ENCODE measurements at places on chromosomes 6 and 20.

GRCh38 chr6:74939151-74939708 is 266.6 kb downstream of the COL12A1 start:
- DNase-seq, result no peak

- DNase-seq, result no peak
These were observed 130.9 kb downstream of the QKI start for GRCh38 chr6:163545370-163545769.

GRCh38 chr6:4358414-4359107 is 223.2 kb upstream of the ECI2 start:
- peak; percentile 98 for DNase-seq

DNA sequence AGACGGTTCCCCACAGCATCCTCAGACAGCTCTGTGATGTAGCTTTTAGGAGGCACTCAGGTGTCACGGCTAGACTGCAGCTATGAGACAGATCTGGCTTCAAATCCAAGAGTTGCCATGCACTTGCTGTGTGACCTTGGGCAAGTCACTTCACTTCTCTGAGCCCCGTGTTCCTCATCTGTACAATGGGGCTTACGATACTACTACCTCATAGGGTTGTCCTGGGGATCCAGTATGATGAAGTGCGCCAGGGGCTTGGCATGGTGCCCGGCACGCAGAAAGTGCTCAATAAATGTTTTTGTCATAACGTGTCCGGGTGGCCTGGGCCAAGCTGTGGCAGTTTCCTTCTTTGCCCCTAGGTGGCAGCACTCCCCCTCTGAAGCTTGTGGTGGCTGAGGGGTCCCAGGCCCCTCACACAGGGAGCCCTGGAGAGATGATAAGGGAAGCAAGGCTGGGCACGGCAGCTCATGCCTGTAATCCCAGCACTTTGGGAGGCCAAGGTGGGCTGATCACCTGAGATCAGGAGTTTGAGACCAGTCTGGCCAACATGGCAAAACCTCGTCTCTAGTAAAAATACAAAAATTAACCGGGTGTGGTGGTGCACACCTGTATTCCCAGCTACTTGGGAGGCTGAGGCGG is 19.1 kb upstream of the CHMP4B start:
- DNase-seq, result no peak

GRCh38 chr6:45044510-45045252 is 283.4 kb upstream of the RUNX2 start:
- no peak for DNase-seq

GRCh38 chr6:116144605-116145004 is 18.7 kb upstream of the COL10A1 start:
- peak; percentile 58 for DNase-seq

GRCh38 chr20:669573-669972 is 6.0 kb downstream of the SCRT2 start:
- no peak for DNase-seq

GRCh38 chr6:164078532-164079274 is 664.2 kb downstream of the QKI start:
- no peak for DNase-seq

- no peak for DNase-seq
These were observed 147.6 kb upstream of the ECI2 start for GRCh38 chr6:4282926-4283325.

GRCh38 chr20:58842276-58842675 is 8.4 kb downstream of the GNAS-AS1 start:
- no peak for DNase-seq

- no peak for DNase-seq
These were observed 616.3 kb upstream of the MAN1A1 start for GRCh38 chr6:119965900-119966299.

- no peak for DNase-seq
These were observed 58.5 kb upstream of the BEND3 start for GRCh38 chr6:107173779-107174178.

- peak; percentile 57 for DNase-seq
These were observed 25.6 kb upstream of the GABRR1 start for GRCh38 chr6:89242574-89243330.

DNA sequence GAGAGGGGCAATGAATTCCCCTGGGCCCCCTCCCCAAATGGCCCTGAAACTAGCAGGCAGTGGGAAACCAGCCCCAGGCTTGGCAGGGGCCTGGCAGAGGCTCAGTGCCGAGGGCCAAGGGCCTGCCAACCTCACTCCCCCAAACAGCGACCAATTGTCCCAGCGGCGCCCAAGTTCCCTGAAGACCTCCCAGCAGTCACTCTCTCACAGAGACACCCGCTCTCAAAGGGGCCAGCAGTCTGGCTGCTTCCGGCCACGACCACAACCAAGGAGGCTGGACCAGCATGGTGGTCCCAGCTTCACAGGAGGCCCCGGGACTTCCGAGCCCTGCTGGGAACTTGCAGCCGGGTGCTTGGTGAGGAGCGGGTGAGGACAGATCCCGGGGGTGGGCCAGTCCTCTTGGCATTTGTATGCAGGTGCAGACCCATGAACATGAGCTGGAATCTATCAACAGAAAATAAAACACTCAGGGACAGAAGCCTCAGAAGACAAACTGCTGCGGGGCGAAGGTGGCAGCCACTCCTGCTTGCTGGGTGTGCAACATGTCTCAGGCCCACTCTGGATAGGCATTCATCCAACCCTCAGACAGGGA is 17.5 kb upstream of the SIRPA start:
- DNase-seq, result no peak

DNA sequence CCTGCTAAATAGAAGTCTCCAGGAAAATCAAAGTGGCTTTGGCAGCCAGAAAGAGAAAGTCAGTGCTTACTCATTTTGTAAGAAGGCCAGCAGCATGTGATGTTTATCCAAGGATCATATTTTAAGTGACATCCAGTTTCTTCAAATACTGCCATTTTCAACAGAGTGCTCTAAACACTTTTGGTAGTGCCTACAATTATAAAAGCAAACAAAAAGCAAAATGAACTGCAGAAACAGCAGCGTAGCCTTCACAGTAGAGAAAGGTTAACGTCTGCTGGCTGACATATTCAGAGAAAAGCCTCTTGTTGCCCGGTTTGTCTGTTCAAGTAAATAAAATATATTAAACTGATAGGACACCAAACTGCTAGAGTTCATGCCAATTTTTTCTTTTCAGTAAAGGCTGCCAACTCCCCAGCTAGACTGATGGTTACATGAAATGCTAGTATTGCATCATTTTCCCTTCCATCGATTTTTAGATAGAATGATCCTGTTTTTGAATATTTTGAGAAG is 705.7 kb upstream of the SLC35B3 start:
- peak; percentile 29 for DNase-seq

- no peak for DNase-seq
These were observed 31.8 kb downstream of the MYB start for GRCh38 chr6:135212935-135213334.

DNA sequence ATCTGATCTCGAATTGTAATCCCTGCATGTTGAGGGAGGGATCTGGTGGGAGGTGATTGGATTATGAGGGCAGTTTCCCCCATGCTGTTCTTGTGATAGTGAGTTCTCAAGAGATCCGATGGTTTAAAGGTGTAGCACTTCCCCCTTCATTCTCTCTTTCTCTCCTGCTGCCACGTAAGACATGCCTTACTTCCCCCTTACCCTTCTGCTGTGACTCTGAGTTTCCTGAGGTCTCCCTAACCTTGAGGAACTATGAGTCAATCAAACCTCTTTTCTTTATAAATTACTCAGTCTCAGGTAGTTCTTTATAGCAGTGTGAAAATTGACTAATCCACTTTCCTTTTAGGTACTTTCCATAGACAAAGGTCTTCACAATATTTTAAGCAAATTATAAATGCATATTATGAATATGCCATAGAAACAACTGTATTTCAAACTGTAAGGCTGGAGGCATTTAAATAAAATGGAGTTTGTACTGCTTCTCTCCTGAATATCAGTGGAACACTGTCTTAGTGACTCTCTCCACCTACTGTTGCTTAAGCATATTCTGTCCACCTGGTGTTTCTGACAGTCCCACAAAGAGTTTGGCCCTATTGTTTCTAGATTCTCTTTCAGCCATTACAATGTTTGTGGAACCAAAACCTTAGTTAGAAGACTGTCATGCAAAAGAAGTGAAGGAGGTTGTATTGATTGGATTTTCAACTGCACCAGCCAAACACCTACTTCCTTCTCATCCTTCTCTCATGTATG is 24.3 kb upstream of the IL17A start:
- no peak for DNase-seq

DNA sequence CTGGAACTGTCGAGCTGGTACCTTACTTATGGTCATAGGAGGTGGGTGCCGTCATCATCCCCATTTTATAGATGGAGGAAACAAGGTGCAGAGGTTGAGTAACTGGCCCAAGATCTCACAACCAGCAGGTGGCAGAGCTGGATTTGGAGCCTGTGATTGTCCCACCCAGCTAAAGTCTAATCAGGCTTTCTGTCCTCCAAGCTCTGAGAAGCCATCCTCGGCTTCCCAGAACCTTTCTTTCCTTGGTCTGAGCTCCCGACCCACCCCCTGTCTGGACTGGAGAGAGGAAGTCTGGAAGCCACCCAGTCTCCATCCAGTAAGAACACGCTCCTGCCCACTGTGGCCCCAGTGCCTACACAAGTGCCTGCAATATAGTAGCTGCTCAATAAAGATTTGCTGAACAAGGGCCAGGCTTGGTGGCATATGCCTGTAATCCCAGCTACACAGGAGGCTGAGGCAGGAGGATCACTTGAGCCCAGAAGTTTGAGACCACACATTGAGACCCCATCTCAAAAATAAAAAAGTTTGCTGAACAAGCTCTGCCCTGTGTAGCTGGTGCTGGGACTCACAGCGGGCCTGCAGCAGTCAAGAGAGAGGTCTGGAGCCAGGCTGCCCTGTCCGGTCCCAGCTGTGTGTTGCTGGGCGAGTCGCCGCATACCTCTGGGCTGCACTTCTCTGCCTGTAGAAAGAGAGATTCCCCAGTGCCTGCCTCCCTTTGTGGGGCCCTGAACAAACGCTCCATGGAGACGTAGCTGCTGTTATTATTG is 32.5 kb upstream of the DLGAP4 start:
- DNase-seq, result peak; percentile 27

DNA sequence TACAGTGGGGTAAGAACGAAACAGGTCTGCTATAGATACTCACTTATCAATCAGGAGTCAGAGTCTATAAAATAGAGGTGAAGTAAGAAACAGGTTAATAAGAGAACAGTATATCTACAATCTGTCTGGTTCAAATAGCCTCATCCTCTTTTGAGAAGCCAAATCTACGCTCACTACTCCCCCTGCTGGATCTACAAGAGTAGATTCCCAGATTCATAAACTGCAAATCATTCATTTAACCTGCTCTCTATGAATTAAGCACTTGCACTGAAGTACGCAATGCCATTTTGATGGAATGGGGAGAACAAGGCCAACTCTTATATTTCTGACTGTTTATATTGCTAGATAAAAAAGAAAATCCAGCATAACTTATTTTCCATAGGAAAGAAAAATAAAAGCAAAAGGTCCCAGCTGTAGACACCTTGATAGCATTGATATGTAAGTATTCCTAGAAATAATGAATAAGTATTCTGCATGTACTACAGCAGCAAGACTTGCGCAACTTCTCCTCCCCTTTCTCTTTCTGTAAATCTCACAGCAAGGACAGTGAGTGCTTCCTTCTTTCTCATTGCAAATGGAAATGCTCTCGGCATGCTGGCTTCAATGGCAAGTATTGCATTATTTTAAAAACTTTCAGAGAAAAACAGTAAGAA is 92.3 kb downstream of the RFX6 start:
- peak; percentile 35 for DNase-seq

DNA sequence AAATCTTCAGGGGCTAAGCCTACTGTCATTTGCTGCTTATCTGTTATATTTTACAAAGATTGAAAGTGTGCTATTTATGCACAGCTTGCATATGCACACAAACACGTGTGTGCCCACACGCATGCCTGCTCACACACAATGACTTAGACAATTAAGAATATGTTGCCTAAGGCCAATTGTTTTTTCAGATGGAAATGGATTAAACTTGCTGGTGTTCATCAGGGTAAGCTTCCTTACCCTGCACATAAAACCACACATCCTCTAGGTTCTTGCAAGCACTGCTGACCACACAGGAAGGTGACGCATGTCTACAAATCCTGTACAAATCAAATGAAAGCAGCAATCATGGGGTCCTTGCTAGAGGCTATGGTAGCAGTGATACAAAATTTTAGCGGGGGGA is 58.4 kb downstream of the GJA10 start:
- DNase-seq, result no peak

GRCh38 chr6:150486048-150486447 is 113.6 kb upstream of the PLEKHG1 start:
- DNase-seq, result no peak

GRCh38 chr20:11849976-11850670 is 67.6 kb upstream of the BTBD3 start:
- DNase-seq, result no peak

DNA sequence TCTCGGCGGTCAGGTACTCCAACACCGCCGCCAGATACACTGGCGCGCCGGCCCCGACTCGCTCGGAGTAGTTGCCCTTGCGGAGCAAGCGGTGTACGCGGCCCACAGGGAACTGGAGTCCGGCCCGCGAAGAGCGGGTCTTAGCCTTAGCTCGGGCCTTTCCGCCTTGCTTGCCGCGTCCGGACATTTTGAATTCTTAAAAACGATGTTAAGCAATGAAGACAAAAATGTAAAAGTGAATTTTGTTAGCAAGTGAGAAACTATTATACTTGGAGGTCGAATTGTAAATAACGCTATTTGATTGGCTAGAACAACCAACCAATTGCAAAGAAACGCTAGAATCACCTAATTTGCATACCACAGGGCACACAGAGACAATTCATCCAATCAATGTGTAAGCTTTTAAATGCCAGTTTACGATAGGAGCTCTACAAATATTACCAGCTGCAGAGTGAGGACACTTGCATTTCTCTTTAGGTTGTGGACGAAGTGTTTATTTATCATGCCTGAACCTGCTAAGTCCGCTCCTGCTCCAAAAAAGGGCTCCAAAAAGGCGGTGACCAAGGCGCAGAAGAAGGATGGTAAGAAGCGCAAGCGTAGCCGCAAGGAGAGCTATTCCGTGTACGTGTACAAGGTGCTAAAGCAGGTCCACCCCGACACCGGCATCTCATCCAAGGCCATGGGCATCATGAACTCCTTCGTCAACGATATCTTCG is 112.0 kb downstream of the HFE start:
- DNase-seq, result peak; percentile 96

- no peak for DNase-seq
These were observed 55.7 kb downstream of the AFG1L start for GRCh38 chr6:108350528-108350927.

Measured in muscle of back (tissue), 13 donors.